ENCODE measurements at places on chromosomes 1 and 21. TPM values are rescaled to one million over a fixed set of nuclear protein-coding genes. Genes with fewer than 3 reads are reported as not detected.
A peak's percentile ranks its signal among the peaks of the same experiment; 100 is the strongest.

DNA sequence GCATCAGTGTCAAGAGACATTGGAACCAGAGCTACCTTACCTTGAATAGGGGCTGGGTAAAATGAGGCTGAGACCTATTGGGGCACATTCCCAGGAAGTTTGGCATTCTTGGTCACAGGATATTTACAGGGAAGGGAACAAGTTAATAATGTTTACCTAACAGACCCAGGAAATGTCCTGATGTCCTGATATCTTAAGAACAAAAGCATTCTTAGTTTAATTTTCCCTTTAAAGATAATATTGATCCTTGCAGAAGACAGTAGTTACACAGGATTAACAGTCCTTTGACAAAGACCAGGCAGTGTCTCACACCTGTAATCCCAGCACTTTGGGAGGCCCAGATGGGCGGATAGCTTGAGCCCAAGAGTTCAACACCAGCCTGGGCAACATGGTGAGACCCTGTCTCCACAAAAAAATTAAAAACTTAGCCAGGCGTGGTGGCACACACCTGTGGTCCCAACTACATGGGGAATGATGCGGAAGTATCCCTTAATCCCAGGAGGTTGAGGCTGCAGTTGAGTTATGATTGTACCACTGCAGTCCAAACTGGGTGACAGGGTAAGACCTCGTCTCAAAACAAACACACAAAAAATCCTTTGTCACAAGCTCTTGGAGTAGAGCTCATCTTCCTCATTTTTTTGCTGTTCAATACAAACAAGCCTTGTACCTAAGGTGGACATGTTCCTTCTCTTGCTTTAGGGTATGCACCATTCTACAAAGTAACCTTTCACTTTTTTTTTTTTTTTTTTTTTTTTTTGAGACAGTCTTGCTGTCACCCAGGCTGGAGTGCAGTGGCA is 1.3 kb upstream of the TOMM20 start:
- no peak for DNase-seq

DNA sequence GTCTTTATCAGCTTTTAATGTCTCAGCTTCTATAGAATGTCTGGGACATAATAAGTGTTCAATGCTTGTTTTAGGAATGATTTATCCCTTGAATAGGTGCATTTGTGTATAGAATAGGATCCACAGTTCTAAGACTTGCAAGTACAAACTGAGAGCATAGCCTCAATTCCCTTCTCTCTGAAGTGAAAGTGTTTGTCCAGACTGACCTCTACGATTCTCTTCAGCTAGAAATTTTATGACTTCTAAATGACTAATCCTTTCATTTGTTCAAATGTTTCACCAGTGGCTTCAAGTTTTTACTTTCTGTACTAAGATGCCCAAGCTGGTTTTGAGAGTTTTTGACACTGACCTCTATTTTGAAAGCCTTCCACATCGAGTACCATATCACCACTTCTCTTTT is 608.2 kb upstream of the ADGRL4 start:
- DNase-seq, result no peak

DNA sequence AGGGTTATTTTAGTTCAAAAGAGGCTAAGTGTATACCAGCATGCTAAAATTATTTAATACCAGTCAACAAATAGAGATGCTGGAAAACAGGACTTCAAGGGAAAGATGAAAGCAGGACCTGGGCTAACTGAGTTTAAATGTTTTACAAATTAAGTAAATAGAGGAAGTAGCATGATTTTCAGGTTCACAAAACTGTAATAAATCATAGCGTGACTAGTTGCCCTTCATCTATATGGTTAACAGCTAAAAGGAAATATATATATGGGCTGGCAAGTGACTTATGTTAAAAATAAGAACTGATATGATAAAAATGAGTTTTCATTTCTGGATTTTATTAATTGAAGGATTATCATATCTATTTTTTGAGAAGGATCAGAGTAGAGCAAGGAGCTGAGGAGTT is 25.6 kb downstream of the DPYD start:
- no peak for DNase-seq

DNA sequence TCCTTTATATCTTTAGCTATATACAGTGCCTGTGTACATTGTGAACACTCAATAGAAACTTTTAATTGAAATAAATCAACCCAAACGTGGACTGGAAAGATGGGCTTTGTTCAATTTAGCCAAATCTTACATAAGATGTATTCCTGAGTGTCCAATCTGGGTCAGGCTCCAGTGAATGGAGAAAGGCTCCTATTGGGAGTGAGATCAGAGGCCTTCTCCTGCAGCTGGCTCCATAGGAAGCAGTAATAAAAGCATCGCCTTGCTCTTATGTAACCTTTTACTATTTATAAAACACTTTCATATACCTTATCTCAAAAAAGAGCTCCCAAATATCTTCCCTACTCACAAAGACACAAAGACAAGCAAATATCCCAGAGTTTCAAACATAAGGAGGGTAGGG is 24.9 kb upstream of the RGS16 start:
- no peak for DNase-seq

DNA sequence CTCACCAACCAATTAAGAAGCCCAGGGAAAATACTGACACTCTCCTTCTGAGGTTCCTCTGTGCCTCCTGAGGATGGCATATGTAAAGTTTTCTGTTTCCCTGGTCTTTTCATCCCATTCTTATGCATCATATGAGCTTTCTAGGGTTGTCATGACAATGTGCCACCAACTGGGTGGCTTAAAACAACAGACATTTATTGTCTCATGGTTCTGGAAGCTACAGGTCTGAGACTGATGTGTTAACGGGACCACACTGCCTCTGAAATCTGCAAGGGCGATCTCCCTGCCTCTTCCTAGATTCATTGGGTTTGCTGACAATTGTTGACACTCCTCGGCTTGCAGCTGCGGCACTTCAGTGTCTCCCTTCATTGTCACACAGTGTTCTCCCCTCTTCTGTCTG is 308.4 kb downstream of the RGS7 start:
- DNase-seq, result no peak

GRCh38 chr1:69947837-69948236 is 257.5 kb downstream of the LRRC40 start:
- DNase-seq, result no peak

DNA sequence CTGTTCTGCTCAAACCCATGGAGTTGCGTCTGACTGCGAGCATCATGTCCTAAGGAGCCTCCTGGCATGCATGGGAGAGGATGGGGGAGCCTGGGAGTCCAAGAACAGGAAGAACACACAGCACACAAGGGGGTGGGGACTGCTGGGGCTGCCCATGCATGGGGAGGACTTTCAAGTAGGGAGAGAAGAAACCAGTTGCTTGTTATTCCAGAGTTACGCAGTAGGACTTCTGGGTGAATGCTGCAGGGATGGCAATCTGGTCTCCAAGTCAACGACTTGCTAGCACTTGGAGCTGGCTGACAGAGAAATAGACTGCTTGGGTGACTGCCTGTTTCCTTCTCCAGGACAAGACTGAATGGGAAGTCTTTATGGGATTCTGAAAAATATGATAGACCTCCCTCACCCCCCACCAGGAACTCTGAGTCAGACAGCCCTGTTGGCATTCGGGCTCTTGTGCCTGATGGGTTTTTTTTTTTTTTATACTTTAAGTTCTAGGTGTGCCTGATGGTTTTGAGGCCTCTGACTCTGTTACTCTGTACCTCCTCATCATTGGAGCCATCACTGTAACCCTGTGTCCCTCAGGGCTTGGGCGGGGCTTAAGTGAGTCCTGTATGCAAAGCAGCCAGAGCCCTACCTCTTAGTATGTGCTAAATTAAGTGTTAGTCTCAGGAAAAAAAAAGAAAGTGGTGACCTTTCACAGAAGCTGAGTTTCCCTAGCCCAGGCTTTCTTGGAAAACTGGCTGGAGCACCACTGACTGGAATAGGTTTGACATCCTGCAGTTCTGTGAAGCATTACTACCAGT is 30.3 kb downstream of the MAP3K21 start:
- no peak for DNase-seq

GRCh38 chr1:212438831-212439237 is 6.1 kb downstream of the NENF start:
- DNase-seq, result peak; percentile 52

- DNase-seq, result no peak
Measured at GRCh38 chr1:219383281-219383680, 209.6 kb downstream of the LYPLAL1 start.

- DNase-seq, result no peak
Measured at GRCh38 chr1:192238421-192238820, 78.4 kb upstream of the RGS21 start.

DNA sequence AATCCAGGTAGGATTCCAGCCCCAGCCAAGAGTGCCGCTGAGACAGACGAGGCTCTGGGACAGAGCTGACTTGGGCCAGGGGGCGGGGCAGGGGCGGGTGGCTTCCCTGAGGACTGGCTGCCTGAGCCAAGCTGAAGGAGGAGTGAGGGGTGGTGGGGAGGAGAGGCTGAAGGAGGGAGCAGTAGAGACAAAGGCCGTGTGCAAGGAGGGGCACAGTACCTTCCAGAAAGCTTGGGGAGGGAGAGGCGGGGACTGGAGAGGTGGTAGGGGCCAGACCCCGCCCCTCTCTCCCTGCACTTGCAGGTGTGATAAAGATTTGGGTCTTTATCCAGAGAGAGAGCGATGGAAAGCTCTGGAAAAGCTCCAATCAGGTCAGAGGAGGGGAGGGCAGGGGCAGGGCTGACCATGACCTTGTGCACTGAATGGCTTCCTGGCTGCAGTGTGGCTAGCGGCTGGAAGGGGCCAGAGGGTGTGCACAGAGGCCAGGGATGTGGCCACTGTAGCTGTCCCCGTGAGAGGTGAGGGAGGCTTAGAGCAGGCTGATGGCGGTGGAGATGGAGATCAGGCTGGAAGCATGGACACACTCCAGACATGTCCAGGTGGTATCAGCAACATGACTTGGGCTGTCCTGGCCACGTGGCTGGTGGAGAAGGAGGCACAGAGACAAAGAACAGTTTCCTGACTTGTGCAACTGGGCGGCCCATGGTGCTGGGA is 6.7 kb upstream of the EPHA8 start:
- no peak for DNase-seq

DNA sequence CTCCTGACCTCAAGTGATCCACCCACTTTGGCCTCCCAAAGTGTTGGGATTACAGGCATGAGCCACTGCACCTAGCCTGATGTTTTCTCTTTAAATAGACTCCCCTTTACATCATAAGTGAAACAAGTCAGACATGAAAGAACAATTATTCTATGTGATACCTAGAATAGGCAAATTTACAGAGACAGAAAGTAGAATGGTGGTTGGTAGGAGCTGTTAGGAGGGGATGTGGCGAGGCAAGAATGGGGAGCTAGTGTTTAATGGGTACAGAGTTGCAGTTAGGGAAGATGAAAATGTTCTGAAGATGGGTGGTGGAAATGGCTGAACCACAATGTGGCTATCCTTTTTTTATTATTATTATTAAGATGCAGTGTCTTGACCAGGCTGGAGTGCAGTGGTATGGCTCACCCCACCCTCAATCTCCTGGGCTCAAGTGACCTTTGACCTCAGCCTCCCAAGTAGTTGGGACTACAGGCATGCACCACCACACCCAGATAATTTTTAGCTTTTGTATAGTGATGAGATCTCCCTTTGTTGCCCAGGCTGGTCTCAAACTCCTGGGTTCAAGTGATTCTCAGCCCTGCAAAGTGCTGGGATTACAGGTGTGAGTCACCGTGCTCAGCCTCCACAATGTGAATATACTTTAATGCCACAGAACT is 28.4 kb downstream of the ELF3 start:
- no peak for DNase-seq

GRCh38 chr1:206797534-206798383 is 25.5 kb upstream of the IL10 start:
- DNase-seq, result peak; percentile 62

- DNase-seq, result no peak
Measured at GRCh38 chr1:27609210-27609555, 5.2 kb upstream of the AHDC1 start.

GRCh38 chr1:180997843-180998504 is 24.7 kb downstream of the STX6 start:
- DNase-seq, result no peak

GRCh38 chr1:64959986-64960385 is 6.4 kb downstream of the JAK1 start:
- DNase-seq, result no peak

- DNase-seq, result no peak
Measured at GRCh38 chr21:41752231-41752681, 14.6 kb downstream of the RIPK4 start.

DNA sequence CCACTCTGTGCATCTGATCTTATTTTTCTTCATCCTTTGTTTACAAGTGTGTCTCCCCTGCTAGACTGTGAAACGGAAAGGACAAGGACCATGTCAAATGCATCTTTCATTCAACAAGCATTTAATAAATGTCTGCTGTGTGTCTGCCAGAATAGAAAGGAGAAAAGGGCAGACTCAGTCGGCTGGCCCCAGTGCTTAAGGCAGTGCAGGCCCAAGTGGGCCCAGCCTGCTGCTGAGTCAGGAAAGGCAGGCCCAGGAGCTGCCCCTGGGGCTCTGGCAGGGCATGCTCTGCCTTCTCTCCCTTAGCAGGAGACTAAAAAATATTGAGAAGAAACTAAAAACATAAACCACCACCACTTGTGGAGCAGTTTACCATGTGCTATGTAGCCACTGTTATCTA is 38.1 kb downstream of the PLEKHA6 start:
- no peak for DNase-seq

GRCh38 chr1:2430592-2430973 is 18.2 kb upstream of the PEX10 start:
- no peak for DNase-seq

DNA sequence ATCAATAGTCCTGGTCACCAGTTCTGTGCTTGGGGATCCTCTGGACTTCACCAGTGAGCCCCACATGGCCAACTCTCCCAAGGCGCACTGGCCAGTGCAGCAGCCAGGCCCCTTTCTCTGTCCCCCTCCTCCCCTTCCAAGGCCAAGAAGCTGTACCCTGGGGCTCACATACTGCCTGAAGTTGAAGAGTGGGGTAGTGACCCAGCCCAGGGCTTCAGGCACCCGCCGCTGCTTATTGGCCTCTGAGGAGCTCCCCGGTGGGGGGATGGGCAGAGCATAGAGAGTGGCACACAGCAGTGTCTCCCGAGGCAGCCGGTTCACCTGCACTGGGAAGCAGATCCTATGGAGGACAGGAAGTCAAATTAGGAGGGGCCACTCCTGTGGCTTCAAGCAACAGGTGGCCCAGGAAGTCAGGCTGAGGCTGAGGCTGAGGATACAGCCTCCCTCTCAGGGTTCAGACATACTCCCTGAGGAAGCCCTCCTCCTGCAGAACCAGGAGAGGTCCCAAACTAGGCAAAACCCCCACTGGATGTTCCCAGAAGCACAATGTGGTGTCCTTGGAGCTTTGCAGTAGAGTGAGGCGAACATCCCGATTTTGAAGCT is 38.2 kb upstream of the PPP1R15B start:
- no peak for DNase-seq

Gene MIA3
- total RNA-seq, result 64.9 TPM

Gene PTPRF
- total RNA-seq, result 4.2 TPM

Gene MRAP
- not detected for total RNA-seq

Gene CASQ1
- not detected for total RNA-seq

Gene DNAH14
- 88.2 TPM for total RNA-seq
